ENCODE measurements at places on chromosomes 4 and X. TPM values are rescaled to one million over a fixed set of nuclear protein-coding genes. Genes with fewer than 3 reads are reported as not detected.

DDX53 gene
- not detected for total RNA-seq

SPANXA2 gene
- total RNA-seq, result not detected

GLA gene
- 28.8 TPM for total RNA-seq

CSAG2 gene
- total RNA-seq, result not detected

XAGE1B gene
- not detected for total RNA-seq

TLR3 gene
- total RNA-seq, result 2.1 TPM

SLC16A2 gene
- total RNA-seq, result 14.3 TPM

IQSEC2 gene
- total RNA-seq, result 4.9 TPM

EFHC2 gene
- total RNA-seq, result 0.23 TPM
